Activated CD8-positive, alpha-beta memory T cell treated with anti-CD3 and anti-CD28 coated beads for 36 hours (primary cell): ENCODE measurements at places on chromosomes 1 and 21. TPM values are rescaled to one million over a fixed set of nuclear protein-coding genes. Genes with fewer than 3 reads are reported as not detected.

The XCL1 gene
- 321 TPM for total RNA-seq

The CHAF1B gene
- total RNA-seq: 35.6 TPM

The SPRR1B gene
- not detected for total RNA-seq

The RIIAD1 gene
- not detected for total RNA-seq

The NCAM2 gene
- not detected for total RNA-seq

The KLF17 gene
- total RNA-seq: not detected

The GJB5 gene
- not detected for total RNA-seq

The KRTAP13-2 gene
- not detected for total RNA-seq

The ACKR1 gene
- 0.27 TPM for total RNA-seq

The FPGT gene
- total RNA-seq: 11.5 TPM

The THEM5 gene
- not detected for total RNA-seq

The NOS1AP gene
- 0.04 TPM for total RNA-seq

The IVL gene
- total RNA-seq: not detected

The TDRD5 gene
- total RNA-seq: not detected

The SERPINC1 gene
- total RNA-seq: 0.31 TPM

The AK5 gene
- 0.57 TPM for total RNA-seq

The ERG gene
- not detected for total RNA-seq

The NPHS2 gene
- total RNA-seq: not detected

The PRR9 gene
- not detected for total RNA-seq
